ENCODE measurements at places on chromosomes 2 and 18.

DNA sequence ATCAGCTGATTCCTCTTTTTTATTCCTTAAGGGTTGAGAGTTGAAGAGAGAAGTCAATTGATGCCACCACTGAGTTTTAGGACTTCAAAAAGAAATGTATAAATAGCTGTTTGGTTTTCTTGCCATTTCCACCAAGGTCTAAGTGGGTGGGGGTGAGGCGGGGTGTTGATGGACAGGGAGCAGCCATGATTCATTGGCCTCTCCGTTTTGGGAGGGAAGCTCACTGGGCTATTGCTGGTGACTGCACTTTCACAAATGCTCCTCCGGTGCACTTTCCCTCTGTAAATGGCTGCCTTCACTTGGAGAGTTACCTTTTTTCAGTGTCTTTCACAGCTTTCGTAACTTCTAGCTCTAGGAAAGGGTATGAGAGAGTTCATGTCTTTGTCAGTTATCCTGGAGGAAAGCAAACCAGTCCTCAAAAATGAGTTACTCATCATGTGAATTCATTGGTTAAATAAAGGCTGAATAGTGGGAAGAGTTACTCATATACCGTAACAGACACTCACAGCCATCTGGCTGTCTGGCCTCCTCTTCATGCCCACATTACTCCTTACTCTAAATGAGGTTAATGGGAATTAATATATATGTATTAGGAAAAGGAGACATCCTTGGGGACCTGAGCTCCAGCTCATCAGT, 17.4 kb upstream of the CTAGE1 start:
- no peak for DNase-seq

DNA sequence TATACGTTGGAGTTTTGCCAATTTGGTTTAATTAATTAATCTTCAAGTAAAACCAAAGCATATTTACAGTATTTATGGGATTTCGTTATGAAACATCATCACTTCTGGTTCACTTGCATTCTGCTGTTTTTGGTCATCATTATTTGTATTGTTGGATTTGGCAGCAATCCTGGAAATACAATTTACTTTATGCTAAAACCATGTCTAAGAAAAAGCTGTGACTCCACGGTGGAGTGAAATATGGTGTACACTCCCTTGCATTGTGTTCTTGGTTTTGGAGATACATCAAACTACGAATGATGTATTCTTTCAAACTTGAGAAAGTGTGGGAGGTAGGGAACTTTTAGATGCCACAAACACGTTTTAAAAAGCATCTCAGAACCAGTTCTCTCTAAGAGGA, 106.4 kb downstream of the CTAGE1 start:
- DNase-seq = no peak

GRCh38 chr2:43890855-43891254, 52.1 kb downstream of the ABCG8 start:
- DNase-seq = no peak

DNA sequence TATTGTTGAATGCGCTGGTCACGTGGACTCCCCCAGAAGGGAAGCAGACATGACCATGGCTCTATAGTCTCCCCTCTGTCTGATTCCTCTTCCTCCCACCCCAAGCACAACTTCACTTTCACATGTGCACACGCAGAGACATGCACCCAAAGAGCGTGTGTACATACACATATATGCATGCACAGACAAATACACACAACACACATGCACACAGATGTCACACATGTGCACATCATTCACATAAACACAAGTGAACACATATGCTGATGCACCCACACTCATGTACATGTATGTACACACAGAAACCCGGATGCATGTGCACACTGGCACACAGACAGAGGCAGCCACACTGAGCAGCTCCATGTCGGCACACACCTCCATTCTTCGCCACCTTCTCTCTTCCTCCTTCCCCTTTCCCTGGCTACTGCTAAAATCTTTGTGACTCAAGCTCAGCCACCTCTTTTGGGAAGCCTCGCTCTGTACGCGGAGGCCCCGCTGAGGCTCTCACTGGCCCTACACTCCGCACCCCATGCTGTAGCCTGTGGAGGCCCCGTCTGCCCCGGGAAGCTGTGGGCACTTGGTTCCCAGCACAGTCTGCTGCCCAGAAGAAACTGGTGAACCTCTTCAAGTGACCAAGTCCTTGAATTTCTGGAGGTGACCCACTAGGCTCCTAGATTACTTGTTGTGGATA, 101.6 kb upstream of the TEX51 start:
- no peak for DNase-seq

DNA sequence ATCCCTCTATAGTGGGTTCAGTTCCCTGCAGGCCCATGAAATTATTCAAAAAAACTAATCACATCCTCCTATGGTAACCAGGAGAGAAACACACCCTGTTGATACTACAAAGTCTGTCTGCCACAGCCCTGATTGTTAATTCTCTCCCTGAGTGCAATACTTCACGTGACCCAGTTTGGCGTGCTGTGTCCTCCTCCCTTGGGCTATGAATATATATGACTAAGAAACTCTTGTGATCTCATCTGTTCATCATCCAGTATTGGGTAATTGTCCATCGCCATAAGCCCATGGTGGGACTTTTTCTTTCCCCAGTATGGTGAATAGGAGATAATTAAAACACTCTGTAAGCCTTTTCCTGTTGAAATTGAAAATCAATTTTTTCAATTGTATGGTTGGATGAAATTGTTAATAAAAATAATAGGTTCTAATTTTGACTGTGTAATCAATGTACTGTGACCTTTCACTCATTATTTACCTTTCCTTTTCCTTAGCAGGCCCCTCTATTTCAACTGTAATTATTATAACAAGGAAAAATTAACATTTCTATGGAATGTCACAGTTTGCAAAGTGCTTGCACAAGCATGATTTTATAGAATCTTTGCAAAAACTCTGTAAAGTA, 1822.6 kb downstream of the SUCLG1 start:
- DNase-seq = no peak

GRCh38 chr2:205721057-205721449, 38.8 kb downstream of the NRP2 start:
- DNase-seq = no peak

DNA sequence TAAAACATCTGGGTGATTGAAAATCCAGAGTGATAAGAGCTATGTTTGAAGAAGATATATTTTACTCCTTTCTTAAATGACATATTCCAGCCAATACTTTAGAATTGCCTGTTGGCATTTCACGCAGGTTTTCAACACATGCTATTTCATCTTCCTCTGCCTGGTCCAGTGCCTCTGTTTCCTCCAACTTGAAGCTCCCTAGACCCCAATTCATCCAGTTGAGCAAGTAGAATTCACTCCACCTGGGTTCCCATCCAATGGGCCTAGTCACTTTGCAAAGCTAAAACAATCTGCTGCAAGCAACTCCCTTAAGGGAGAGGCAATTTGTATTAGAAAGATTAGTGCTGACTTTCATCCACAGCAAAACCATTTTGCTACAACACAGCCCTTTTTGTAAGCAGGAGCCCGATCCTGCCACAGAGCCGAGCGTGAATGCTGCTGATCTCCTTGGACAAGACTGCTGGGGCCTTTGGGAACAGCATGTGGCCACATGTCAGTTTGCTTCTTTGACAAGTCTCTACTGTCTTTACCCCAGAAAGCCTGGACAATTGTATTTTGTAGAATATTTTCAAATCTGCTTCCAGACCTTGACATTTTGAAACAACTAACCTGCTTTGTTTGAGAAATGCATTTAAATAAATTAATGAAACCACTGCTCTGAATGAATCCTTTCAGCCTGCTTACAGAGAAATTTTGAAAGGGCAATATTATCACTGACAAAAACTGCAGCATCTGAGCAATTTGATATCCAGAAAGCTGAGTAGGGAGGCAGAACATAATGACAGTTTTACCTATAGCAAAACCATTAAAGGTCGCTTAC, 259.1 kb downstream of the TDRD15 start:
- no peak for DNase-seq

DNA sequence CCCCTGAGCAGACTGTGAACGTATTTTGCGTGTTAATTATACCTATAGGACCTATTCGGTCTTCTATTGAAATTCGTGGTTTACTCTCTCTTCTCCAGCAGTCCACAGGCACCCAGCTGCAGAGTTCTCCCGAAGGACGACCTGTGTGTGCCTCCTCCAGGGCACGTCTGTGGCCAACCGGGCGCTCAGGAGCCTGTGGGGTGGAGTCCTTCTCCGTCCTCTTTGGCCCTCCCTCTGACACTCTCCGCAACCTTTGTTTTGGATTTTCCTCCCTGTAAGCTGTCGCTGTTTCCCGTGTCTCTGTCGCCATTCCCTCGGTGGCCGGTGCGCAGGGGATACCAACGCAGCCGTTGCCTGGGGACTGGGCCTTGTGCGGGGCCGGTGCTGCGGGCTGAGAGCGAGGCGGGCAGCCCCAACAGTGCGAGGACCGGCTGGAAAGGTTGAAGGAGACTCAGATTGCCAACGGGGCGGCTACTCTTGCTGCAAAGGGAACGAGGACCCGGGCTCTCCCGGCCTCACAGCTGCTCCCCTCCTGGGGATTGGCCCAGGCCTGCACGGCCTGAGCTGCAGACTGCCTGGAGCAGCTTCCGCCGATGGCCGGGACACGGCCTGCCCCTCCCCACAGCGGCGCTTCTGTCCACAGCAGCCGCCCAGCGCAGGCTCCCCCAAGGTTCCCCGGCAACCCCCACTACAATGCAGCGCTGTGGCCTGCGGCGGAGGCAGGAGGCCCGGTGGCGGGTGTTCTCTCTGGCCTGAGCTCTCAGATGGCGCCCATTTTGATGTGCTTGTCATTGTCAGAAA, 221.0 kb downstream of the MTX2 start:
- DNase-seq = no peak

DNA sequence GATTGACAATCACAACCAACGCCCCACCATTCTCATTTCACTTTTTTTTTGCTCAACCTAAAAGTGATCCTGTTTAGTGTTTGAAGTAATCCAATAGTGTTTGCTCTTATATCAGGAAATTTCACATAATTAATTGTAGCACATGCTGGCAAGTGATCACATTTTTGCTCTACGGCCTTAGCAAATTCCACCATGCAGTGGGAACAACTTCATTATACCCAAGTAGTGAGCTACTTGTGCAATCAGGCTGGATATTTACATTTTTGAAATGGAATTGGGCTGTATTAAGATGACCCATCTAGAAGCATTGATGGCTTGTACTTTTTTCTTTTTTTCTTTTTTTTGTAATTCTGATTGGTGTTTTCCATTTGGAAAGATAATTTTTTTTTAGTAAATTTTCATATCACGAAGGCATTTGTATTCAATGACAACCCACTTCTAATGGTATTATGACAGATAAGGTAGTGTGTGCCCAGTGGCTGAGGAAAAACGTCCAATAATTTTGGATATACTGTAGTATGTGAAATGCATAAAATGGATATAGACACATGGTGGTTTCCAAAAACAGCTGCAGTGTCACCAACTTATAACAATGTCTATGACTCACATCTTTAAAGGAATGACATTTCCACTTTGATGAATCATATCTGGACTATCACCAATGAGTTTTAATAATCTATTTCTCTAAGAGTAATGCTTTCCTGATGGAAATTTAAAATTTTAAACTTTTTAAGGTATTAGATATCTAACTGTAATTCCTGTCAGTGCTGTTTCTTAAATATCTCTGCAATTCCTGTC, 130.6 kb downstream of the COL6A3 start:
- no peak for DNase-seq

- DNase-seq = no peak
These were observed 763.3 kb downstream of the TRIB2 start for GRCh38 chr2:13480057-13480456.

- DNase-seq = no peak
These were observed 72.8 kb downstream of the PHLPP1 start for GRCh38 chr18:62788111-62788510.

- no peak for DNase-seq
These were observed 84.8 kb upstream of the RAB6C start for GRCh38 chr2:129894616-129895015.

- no peak for DNase-seq
These were observed 166.3 kb downstream of the HDAC4 start for GRCh38 chr2:239234191-239235175.

- no peak for DNase-seq
These were observed 105.5 kb downstream of the COLEC12 start for GRCh38 chr18:394987-395362.

DNA sequence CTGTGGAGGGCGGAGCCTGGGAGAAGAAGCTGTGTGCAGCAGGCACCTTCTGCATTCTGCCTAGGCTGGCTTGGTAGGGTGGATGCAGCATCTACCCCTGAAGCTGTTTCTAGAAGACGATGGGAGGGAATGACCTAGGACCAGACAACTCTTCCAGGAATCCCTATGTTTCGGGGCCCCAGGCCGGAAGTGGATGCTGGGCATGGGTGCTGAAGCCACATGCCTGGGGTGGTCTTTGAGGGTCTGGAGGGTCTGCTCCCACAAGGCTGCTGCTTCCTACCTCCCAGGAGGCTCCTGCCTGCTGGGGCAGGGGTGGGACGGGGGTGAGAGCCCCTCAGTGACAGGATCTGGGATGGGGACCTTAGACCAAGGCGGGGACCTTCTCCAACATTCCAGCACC, 61.0 kb downstream of the CIB4 start:
- no peak for DNase-seq

GRCh38 chr2:226376516-226377180, 423.0 kb downstream of the IRS1 start:
- no peak for DNase-seq

DNA sequence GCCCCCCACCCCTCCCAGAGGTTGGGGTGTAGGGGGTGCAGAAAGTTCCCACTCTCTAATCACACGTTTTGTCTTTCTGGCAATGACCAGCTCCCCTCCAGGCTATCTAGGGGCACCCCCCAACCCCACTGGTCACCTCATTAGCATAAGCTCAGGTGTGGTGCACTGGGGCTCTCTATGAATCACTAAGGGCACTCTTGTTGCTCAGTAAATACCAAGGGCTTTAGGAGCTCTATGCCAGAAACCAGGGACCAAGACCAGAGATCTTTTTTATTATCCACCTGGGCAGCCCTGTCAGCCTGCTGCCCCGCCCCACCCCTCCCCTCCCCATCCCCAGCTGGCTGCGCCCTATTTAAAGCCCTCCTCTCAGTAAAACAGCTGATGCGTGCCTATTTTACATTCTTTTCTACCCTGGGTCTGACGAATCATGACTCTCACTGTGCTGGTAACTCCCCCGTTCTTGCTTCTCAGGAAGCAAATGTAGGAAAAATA, 24.3 kb downstream of the NCK2 start:
- no peak for DNase-seq

- DNase-seq = no peak
These were observed 120.3 kb downstream of the GYPC start for GRCh38 chr2:126776255-126776654.

DNA sequence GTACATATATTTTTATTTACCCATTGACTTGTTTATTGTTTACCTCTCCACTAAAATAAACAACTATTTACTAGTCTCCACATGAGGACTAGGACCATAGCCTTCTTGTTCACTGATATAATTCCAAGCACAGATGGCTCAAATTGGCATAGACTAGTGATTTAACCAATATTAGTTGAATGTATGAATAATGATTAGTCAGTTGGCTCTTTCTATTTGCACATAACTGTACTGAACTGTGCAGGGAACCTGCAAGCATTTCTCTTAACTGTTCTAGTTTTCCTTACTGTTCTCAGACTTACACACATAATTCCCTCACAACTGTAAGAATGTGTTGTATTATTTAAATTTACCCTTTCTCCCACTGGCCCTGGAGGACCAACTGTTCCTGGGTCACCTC, 91.9 kb downstream of the COL3A1 start:
- no peak for DNase-seq

GRCh38 chr2:78035804-78036203, 513.6 kb upstream of the LRRTM4 start:
- DNase-seq = no peak

Data from NCI-H460 (cell line).